ENCODE measurements at places on chromosomes 4 and X.
A peak's percentile ranks its signal among the peaks of the same experiment; 100 is the strongest.

DNA sequence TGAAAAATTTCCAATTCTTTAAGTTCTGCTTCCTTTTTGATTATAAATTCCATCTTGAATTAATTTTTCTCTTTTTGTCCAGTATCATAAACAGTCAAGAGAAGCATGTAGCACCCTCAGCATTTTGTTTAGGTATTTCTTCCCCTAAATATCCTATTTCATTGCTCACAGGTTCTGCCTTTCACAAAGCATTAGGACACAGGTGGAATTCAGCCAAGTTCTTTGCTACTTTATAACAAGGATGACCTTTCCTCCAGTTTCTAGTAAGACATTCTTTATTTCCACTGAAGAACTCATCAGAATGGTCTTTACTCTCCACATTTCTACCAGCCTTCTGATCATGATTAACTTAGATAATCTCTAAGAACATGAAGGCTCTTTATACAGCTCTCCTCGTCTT, 7.4 kb downstream of the SLC9B1 start:
- DNase-seq, result no peak

GRCh38 chr4:56505269-56506130, at the start of gene ARL9:
Gene ARL9, plus strand, starts transcription at chr4:56505791. Its CDS starts 72 bp downstream, at chr4:56505863.
- no peak for DNase-seq

DNA sequence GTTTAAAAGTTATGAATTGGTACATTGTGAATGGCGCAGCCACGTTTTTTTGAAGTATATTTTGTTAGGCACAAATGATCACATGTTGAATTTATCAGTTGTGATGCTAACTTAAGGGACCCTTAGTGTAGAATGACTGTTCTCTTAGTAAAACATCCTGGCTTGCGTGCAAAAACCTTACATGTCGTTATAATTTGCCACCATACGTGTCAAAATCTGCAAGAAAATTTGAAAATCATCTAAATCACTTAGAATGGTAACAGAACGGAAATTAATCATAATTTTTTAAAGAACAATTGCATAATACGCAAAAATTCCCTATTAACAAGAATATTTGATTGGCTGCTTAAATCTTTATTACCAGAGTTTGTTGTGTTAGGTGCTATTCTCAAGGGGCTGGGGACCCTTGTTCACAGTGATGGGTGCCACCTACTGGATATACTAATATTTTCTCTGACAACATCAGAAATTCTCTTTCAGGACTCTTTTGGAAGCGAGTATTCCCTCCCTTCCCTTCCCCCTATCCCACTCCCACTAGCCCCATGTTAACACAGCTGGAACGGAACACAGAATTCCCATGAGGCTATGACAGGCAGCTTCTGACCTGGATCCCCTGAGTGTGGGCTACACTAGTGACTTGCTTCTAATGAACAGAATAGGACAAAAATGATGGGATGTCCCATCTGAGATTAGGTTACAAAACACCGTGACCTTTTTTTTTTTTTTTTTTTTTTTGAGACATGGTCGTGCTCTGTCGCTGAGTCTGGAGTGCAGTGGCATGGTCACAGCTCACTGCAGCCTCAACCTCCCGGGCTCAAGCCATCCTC, 71.8 kb downstream of the SUPT20HL2 start:
- peak; percentile 13 for DNase-seq

DNA sequence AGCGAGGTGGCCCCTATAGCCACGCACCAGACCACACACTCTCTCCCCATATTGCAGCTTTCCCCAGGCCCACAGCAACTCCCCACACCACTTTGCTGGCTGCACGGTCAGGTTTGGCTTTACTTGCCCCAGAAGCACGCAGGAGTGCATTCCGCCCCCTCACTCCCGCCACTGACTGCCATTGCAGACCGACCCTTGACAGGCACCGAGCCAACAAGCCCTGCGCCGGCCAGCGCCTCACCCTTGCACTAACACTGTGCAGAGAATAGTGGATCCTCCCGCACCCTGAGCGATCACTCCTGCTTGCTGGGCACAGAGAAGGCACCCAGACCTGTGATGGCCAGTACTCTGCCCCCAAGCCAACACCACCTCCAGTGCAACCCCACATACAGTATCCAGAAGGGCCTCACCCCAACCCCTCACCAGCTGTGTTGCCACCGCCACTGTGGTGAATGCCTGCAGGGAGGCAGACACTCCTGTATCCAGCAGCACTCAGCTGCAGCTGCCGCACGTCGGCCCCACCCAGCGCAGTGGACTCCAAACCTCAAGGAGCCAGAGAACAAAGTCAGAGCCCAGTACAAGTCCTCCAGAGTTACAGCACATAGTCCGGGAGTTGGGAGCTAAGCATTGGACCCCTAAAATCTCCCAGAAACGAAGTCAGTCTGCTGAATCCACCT, 28.6 kb upstream of the DIAPH2 start:
- no peak for DNase-seq

DNA sequence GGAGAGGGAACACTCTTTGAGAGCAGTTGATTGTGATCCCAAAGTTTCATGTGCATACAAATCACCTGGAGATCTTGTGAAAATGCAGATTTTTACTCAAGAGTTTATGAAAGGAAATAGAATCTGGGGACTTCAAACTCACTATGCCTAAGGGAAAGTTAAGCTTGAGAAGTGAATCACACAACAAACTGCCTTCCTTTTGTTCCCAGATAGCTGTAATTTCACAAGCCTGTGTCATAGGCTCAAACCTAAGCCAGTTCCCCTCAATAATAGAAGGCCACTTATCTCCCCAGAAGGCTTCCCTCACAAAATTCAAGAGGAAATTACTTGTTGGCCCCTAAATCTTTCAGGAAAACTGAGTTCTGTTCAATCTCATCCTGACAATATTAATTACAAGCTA, 132.8 kb upstream of the MAGEB16 start:
- DNase-seq, result no peak

GRCh38 chrX:133575501-133576136, 160.3 kb upstream of the GPC4 start:
- DNase-seq, result no peak

DNA sequence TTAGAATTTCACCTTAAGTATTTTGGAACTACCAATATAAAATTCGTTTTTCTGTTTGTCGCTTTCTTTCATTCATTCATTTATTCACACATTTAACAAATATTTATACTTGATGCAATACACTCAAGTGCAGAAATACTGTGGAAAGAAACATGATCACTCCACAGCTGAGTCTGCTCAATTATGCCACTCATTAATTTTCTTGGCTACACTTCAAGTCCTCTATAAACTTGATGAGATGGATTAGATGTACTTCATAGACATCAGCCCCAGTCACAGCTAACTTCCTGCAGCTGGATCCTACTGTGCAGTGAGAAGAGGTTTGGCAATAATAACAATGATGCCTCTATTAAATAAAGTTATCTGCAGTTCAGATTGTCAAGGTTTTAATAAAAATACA, 208.1 kb downstream of the PDGFC start:
- DNase-seq, result no peak
